ENCODE measurements at places on chromosomes 1 and 21.

- DNase-seq = peak; percentile 83
Observed at GRCh38 chr1:89454845-89455521, 69.6 kb upstream of the LRRC8B start.

GRCh38 chr1:224815647-224816046 is 113.8 kb upstream of the DNAH14 start:
- no peak for DNase-seq

- no peak for DNase-seq
Observed at GRCh38 chr1:12572522-12572921, 45.5 kb downstream of the DHRS3 start.

DNA sequence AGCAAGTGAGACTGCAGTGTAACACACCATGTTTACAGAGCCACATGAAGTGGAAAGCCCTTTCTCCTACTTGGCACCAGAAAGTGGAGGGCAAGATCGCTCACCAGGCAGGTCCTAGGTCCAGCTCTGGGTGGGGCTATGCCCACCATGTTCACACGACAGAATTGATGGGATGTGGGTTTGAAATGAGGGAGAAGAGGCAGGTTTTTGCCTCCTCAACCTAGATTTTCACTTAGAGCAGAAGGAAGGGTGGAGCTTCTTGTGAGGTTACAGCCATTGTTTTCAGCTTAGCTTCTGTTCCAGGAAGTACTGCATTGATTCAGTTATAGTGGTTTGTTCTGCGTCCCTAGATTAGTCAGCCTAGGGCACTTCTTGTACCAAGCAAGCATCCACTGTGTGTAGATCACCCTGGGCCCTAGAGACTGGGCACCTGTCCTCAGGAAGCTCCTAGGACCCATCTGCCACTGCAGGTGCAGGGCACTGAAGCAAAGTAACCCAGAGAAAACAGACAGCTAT is 2.3 kb downstream of the CD53 start:
- DNase-seq = peak; percentile 83

DNA sequence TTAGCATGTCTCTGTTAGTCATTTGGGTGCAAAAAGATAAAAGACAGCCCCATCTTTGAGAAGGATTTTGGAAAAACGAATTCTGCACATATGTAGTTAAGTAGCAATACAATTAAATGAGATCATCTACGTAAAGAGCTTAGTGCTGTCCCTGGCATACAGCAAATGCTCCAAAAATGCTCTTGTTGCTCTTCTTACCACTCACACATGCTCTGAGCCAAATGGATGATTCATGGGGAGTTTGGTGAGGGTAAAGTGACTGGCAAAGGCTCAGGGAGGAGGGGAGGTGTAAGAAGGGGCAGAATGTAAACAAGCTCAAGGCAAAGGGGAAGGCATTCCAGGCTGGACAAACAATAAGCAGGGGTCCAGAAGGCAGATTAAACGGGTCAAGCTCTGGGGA is 191.9 kb downstream of the AK5 start:
- DNase-seq = no peak

GRCh38 chr1:245751116-245751515 is 596.3 kb downstream of the KIF26B start:
- no peak for DNase-seq

GRCh38 chr1:214698559-214698958 is 95.6 kb downstream of the CENPF start:
- DNase-seq = no peak

GRCh38 chr1:6016191-6016865 is 24.1 kb upstream of the NPHP4 start:
- DNase-seq = no peak

DNA sequence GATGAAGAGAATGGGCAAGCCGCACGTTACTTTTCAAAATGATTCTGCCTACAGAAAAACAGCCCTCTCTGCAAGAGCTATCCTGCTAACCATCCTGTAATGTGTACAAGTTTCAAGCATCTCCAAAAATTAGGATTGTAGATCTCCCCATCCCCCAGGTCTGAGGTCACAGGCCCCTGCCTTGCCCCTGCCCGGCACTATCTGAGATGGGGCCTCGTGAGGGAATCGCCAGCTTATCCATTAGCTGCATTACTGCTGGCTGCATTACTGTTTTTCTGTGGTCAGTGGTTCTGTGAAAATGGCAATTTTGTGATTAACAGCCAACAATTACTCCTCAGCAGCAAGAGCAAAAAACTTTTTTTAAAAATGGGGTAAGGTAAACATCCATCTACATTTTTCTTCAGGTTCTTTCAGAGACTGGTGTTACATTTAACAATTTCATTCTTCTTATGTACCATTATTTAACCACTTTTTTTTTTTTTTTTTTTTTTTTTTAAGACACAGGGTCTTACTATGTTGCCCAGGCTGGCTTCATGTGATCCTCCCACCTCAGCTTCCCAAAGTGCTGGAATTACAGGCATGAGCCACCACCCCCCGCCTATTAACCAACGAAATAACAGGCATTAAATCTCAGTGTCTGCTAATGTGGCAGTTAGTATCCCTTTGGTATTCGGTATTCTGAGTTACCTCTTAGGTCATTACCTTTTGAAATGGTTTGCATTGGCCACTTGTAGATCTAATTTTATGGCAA is 83.8 kb downstream of the MRPL37 start:
- peak; percentile 65 for DNase-seq

DNA sequence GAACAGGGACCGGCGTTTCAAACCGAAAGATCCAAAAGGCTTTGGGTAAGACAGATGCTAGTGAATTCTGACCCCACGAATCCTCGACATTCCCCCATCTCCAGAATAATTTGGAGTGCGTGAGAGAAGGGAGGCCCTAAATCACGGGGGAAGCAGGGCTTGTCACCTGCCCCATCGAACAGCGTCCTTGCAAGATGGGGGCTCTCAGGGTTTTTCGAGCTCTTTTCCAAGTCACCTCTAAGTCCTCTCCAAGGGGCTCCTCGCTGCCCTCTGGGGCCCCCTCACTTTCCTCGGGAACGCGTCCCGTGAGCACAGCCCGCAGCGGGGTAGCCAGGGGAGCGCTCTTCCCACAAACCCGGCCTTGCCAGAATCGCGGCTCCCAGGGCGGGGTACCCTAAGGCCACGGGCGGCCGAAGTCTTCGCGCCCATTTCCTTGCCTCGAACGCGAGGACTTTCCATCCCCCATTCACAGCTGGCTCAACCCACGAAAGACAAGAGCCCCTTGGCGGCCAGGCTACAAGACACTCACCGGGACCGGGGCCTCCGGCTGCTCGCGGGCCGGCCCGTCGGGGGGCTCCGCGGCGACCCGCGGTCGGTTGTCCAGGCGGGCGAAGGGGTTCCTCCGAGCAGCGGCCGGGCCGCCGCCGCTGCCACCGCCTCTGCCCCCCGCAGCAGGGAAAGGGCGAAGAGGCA is 546 bp downstream of the DONSON start:
- DNase-seq = peak; percentile 72

DNA sequence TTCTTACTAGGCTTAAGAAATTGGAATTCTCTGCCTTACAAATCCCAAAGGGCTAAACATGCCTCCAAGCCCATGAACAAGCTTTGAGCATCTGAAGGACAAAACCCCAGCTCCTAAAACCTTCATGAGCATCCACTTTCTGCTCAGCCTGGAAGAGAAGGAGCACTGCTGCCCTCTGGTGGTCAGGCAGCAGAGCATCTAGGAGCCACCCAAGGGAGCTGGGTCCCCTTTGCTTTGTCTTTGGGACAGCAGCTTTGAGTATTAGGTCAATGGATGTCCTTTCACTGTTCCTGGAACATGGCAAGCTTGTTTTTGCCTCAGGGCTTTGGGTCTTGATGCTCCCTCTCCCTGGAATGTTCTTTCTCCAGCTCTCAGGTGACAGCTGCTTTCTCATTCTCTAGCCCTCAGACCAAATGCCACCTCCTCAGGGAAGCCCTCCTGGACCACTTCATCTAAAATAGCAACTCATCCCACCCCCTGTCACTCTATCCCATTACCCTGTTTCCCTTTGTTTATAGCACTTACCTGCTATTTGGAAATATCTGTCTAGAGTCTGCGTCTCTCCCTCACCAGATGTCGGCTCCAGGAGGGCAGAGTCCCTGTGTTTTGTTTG is 25.7 kb downstream of the RAB7B start:
- peak; percentile 92 for DNase-seq

GRCh38 chr1:147246910-147247655 is 4.6 kb downstream of the CHD1L start:
- DNase-seq = peak; percentile 53

DNA sequence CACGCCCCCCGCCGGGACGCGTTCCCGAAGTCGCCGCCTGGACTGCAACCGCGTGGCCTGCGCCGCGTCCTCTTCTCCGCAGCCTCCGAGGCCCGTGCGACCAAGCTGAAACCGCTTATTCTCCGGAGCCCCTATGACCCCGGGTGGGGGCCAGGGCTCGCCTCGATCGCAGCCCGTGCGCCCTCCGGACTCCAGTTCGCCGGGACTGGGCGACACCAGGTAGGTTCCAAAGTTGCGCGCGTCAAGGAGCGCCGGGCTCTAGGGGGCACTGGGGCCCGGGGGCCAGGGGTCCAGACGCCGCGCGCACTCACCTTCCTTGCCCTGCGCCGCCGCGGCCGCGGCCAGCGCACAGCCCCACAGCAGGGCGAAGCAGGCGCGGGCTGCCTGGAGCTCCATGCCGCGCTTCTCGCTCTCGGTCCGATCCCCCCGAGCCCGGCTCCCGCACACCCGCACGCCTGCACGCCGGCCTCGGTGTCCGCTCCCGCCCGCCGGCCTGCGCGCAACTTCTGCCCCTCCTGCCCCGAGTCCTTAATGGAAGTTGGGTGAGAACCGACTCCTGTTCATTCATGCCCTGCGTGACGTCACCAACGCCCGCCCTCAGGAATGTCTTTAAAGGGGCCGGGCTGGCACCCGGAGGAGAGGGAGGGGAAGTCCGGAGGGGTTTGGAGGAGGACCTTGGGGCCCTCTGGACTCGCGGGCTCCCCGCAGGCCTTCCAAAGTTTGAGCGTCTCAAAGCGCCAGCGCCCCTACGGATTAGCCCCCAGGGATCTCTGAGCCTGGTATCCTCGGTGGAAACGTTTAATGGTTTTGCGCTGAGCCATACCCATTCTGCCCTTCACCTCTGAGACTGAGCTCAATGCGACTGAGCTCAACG is at the start of gene EPHA2:
Gene EPHA2 (minus strand): TSS at position 533 of the 874 bp plus-strand sequence. CDS start 137 bp downstream, at position 396.
- DNase-seq = peak; percentile 38

- no peak for DNase-seq
Observed at GRCh38 chr1:162822391-162823200, 32.1 kb downstream of the HSD17B7 start.

DNA sequence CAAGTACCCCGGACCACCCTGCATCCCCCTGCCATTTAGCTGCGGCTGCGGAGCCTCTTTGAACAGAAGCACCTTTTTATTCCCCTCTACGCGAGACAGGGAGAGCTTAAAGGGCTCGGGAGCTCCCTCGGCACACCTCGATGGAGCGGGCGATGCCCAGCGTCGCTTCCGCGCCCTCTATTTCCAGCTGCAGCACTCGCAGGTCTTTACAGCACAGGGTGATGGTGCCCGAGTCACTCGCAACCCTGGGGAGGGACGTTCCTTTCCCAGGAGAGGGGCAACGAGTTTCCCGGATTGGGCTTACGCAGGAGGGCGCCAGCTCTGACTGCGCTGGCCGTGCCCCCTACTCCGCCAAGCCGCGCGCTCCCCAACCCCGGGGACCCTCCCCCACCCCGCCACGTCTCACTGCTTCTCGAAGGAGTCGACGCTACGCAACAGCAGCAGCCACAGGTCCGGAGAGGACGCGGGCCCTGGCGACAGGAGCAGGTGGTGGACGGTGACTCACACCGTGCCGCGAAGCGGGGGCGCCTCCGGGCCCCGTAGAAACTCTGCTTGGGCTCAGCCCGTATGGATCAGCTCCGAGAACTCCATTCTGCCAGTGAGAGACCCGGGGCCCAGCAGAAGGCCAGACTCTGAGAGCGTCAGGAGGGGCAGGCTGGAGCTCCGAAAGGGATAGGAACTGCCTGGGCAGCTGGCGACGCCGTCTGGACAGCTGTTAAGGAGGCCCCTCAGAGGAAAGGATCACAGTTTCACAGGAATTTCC is 5.8 kb upstream of the FAM167B start:
- DNase-seq = peak; percentile 42

- no peak for DNase-seq
Observed at GRCh38 chr1:152415454-152416227, 1.6 kb upstream of the CRNN start.

DNA sequence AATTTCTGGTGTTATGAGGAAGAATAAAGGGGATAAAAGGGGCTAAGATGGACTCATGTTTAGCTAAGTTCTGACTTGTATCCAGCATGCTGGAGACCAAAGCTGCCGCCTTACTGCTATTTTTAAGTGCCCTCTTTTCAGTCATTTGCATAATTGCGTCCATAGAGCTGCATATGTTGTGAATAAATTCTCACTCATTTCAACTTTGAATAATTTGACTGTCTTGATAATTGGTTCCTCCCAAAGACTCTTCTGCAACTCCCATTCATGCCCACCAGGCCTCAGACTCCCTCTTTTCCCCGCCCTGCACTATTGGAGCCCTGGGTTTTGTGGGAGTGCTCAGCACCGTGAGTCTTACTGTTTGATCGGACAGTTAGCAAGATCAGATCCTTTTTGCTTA is 45.0 kb downstream of the KIAA0040 start:
- DNase-seq = no peak

GRCh38 chr1:36248250-36248894 is 24.1 kb downstream of the THRAP3 start:
- DNase-seq = peak; percentile 77

DNA sequence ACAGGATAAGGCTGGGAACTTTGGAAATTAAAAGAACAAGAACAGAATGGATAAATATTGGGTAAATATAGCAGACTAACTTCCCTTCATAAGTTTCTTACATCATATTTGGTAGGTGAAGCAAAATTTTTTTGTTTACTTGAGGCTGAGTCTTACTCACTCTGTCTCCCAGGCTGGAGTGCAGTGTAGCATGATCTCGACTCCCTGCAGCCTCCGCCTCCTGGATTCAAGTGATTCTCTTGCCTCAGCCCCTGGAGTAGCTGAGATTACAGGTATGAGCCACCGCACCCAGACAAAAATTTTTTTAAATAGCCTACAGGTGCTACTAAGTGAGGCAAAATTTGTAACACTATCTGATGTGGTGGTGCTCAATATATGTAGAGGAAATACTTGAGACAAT is 50.7 kb downstream of the TM2D1 start:
- no peak for DNase-seq

DNA sequence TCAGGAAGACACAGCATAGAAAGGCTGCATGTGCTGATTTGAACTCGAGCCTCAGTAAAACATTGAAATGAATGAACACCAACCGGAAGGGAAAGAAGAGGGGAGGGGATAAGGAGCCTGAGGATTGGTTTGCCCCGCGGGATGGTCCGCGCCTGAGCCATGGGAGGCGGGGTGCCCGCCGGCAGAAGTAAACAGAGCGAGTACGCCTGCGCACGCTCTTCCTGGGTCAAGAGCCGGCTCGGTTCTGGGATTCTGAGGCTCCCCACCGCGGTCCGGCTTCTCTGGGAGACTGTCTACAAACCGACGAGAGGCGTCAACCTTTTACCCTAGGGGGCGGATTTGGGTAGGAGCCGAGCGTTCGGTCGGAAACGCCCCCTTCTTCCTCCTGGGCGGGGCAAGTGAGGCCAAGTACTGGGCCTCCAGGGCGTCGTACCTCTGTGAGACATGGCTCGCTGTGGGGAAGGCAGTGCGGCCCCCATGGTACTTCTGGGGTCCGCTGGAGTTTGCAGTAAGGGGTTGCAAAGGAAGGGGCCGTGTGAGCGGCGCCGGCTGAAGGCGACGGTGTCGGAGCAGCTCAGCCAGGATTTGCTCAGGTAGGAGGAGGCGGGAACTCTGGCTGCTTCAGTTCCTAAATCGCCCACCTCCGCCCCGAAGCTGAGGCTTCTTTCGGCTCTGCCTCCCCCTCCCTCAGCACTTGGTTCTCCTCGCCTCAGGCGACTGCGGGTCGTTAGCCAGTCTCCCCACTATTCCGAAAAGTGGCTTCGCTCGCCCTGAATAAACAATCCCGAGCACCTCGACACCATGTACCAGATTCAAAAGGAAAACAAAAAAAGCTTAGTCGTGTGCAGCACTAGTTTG is at the start of gene BTBD8:
Gene BTBD8 (plus strand): TSS at position 218 of the 858 bp plus-strand sequence. CDS start 227 bp downstream, at position 445.
- peak; percentile 91 for DNase-seq

- peak; percentile 50 for DNase-seq
Observed at GRCh38 chr1:200279810-200280411, 129.9 kb downstream of the ZNF281 start.

Data from hematopoietic multipotent progenitor cell treated with erythropoietin and hydrocortisone succinate and interleukin-3 and kit ligand, for 6 days (in vitro differentiated cells).